ENCODE measurements at places on chromosomes 5 and 9.

DNA sequence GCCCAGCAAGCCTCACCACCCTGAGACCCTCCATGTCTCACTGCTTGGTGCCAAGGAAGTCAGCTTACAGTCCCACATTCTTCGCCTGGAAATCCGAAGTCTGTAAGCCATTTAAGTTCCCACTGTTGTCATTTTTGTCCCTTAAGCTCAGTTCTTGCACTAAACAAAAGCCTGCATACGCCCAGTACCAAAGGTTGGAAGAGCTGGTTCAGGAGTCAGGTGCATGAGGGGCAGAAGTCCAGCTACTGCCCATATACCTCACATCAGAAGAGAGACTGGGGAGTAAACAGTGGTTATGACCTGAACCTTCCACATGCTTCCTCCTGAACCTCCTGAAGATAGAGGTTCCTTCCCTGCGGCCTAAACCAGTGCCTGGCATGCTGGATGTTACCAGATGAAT, 146.0 kb downstream of the FRMD3 start:
- no peak for DNase-seq

DNA sequence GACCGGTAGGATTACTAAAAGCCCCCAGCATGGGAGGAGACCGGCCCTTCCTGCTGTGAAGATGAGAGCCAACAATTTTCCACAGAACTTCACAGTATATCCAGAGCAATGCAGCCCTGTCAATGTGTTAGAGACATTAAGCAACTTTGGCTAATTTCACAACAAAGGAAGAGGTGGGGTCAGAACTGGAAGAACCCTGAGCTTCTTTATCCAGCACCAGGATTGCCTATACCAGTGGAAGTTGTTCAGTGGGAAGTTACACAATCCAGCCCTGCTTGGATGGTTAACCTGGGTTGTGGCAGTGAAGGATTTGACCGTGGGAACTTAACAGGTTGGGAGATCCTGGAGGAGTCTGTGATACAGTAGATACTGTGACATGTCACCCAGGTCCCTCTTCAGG, 197.0 kb downstream of the FBN2 start:
- no peak for DNase-seq

GRCh38 chr9:93149361-93149760, 15.3 kb upstream of the NINJ1 start:
- DNase-seq = no peak

- no peak for DNase-seq
Measured at GRCh38 chr5:107147589-107147988, 523.1 kb downstream of the EFNA5 start.

DNA sequence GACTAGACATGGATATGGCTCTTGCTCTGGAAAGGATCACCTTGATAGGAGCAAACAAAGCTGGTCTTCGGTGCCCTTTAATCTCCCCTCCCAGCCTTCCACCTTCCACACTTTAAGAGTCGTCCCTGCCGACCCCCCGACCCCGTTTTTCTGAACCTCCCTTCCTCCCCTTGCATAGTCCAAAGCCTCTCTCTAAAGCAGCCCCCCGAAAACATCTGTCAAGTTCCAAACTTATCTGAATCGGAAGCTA, 423 bp upstream of the NUP214 start:
- DNase-seq = no peak

GRCh38 chr9:106420511-106420944, 442.4 kb upstream of the ZNF462 start:
- DNase-seq = no peak

- no peak for DNase-seq
Measured at GRCh38 chr5:53035868-53036381, 46.8 kb downstream of the ITGA2 start.

- no peak for DNase-seq
Measured at GRCh38 chr9:89174291-89174690, 4.3 kb downstream of the SHC3 start.
